ENCODE measurements at places on chromosomes 7 and 10. TPM values are rescaled to one million over a fixed set of nuclear protein-coding genes. Genes with fewer than 3 reads are reported as not detected.

AKR1C4 gene
- 0.39 TPM for polyA plus RNA-seq

AMPH gene
- polyA plus RNA-seq: 5.5 TPM

PRKAR2B gene
- polyA plus RNA-seq: 16.3 TPM

GRCh38 chr7:115881476-115881875 lies 149.1 kb downstream of the TFEC start:
- no peak overlapping the region for H3K4me3 ChIP-seq
- no peak overlapping the region for H3K27ac ChIP-seq
- peaks cover 2% of the 10 kb centered on the region for H3K4me1 ChIP-seq
- DNase-seq: no peak
- no peaks in the 10 kb centered on the region for H3K27me3 ChIP-seq

MYL10 gene
- not detected for polyA plus RNA-seq

- H3K36me3 ChIP-seq: no peaks in the 10 kb centered on the region
- no peak overlapping the region for H3K4me3 ChIP-seq
- H3K4me1 ChIP-seq: peaks cover 9% of the 10 kb centered on the region
Measured at GRCh38 chr7:30470163-30470770, 8.3 kb downstream of the NOD1 start.

ABI1 gene
- 50.1 TPM for polyA plus RNA-seq

DNA sequence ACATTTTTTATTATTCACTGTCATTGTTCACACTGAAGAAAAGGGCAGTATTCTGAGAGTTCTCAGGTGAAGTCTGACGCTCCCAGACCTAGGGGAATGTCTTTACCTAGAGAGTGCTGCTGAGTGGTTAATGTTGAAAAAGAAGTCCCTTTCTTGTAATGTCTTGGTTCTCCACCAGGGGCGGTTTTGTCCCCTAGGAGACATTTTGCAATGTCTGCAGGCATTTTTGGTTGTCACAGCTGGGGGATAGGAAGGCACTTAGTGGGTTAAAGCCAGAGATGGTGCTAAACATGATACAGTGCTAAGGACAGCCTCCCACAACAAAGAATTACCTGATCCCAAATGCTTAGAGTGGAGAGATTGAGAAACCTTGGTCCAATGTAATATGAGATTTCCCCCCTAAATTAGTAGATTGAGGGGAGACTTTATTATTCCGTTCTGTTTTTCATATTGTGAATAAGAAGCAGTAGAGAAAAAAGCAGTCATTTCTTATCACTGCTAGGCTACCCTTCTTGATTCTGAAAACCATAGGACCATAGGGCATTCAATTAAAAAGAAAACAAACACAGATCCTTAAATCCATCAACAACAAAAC lies 13.1 kb downstream of the UMAD1 start:
- no peaks in the 10 kb centered on the region for H3K4me1 ChIP-seq
- no peak overlapping the region for H3K27ac ChIP-seq
- H3K27me3 ChIP-seq: no peaks in the 10 kb centered on the region
- H3K36me3 ChIP-seq: no peaks in the 10 kb centered on the region

DNA sequence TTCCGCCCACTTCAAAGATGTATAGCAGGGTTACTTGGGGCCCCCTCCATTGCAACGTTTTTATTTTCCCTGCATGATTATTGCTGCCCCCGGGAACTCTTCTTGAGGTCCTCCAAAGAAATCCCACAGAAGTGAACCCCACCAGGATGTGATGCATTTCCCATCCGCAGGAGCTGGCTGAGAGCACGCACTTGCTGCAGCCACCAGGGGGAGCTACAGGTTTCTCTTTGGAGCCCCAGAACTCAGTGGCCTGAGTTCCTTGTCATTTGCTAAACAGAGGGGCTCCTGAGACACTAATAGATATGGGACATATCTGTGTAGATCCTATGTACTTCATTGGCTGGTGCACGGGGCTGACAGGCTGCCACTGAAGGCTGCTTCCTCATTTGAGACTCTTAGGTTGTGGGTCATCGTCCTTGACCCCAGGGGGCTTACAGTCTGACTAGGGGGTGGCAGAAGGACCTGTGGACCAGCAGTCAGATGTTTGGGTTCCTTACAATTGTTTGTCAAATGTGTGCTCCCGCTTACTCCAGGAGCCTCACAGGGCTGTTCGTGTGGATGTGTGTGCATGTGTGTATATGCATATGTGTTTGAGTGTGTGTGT lies 52.3 kb upstream of the ENO4 start:
- peak; percentile 50 for DNase-seq
- no peaks in the 10 kb centered on the region for H3K4me1 ChIP-seq
- H3K4me3 ChIP-seq: no peak overlapping the region
- no peak overlapping the region for H3K27ac ChIP-seq

FEZF1 gene
- not detected for polyA plus RNA-seq

NUDT5 gene
- polyA plus RNA-seq: 45.9 TPM

ACTL6B gene
- 2.9 TPM for polyA plus RNA-seq

DNA sequence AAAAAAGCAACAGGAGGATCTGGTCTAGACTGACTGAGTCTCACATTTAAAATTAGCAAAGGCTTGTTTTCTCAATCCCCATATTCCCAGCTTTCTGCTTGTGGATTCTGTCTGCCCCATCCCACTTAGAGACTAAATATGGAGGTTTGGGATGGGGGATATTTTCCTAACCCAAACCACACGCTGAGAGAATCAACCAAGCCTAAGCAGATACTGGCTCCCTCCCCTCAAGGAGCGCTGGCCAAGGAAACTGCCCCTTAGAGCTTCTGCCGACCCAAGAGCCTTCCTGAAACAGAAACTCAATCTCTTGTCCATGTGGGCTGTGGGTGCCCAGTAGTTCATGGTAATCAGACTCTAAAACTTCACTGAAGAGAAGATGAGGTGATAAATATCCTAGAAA lies 3.9 kb downstream of the FFAR4 start:
- H3K4me1 ChIP-seq: no peaks in the 10 kb centered on the region
- DNase-seq: no peak
- no peaks in the 10 kb centered on the region for H3K36me3 ChIP-seq
- peaks cover 56% of the 10 kb centered on the region for H3K27me3 ChIP-seq

DNA sequence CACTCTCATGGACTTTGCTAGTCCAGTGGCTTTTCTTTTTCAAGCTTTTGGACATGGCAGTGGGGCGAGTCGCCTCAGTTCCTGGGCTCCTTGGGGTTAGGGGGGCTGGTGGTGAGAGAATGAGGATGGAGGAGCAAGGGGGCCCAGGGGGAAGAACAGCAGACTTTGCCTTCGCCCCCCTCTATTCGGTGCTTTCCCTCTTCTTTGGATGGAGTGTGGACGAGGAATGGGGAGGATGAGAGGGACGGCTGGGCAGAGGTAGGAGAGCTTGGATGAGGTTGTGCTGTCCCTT lies 255 bp downstream of the MAGI2 start:
- peak overlapping the region; percentile 68 for H3K4me3 ChIP-seq
- DNase-seq: no peak
- no peaks in the 10 kb centered on the region for H3K36me3 ChIP-seq

DNA sequence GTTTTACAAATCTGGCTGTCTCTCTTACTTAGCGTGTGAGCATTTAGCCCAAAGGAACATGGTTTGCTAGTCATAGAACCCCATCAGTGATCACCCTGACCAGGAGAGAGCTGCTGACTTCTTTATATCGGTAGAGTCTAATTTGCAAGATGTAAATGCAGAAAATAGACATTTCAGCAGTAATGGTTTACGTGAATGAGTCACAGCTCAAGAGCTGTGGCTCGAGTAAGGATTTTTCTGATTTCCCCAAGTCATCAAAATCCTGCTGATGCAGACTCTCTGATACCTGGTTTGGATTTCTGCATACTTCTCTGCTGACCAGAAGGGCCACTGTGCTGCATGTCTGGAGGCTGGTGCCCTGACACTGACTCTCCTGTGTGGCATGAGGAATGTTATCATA lies 25.7 kb downstream of the NUB1 start:
- H3K36me3 ChIP-seq: peaks cover 41% of the 10 kb centered on the region
- no peaks in the 10 kb centered on the region for H3K27me3 ChIP-seq
- H3K27ac ChIP-seq: peak overlapping the region; percentile 32
- no peak for DNase-seq
- H3K4me1 ChIP-seq: peaks cover 6% of the 10 kb centered on the region

NODAL gene
- 0.33 TPM for polyA plus RNA-seq

GARIN1A gene
- 1.6 TPM for polyA plus RNA-seq

SERPINE1 gene
- polyA plus RNA-seq: 1.7 TPM

DNA sequence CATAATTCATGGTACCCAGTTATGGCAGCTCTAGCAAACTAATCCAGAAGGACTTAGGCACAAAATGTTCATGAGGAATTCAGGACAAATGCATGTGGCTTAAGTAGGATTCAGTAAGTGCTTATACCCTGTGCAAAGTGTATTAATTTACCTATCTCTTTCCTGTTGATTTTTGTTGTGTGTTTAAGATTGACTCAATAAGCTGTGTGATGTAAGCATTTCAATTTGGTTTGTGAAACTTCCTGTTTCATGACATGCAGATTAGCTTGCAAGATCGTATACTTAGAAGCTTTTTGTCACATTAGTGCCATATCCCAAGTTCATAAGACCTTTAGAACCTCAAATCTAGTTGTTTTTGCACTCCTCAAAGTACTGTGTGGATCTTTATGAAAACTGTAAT lies 416.7 kb downstream of the ARL4A start:
- no peak overlapping the region for H3K27ac ChIP-seq
- no peak overlapping the region for H3K4me3 ChIP-seq
- no peaks in the 10 kb centered on the region for H3K36me3 ChIP-seq
- no peaks in the 10 kb centered on the region for H3K27me3 ChIP-seq
- DNase-seq: no peak

- H3K27me3 ChIP-seq: no peaks in the 10 kb centered on the region
- H3K36me3 ChIP-seq: no peaks in the 10 kb centered on the region
- DNase-seq: no peak
- H3K4me1 ChIP-seq: no peaks in the 10 kb centered on the region
- no peak overlapping the region for H3K27ac ChIP-seq
- no peak overlapping the region for H3K4me3 ChIP-seq
Measured at GRCh38 chr10:33638891-33639290, 304.4 kb upstream of the NRP1 start.

DNA sequence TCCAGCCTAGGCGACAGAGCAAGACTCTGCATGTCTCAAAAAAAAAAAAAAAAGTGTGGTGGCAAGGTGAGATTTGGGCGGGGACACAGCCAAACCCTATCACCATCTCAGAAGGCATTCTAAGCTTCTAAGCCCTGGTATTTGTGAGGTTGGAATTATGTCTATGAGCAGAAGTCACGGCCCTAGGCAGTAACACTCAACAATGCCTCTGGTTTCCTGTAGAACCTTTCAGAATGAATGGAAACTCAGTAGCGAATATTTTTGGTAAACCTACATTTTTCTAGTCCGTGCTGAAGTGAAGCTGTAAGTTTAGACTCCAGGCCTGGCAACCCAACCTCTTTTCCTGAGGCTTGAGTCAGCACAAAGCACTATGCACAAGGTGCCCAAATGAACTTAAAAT lies 88.3 kb downstream of the FAM107B start:
- no peaks in the 10 kb centered on the region for H3K4me1 ChIP-seq
- H3K27me3 ChIP-seq: peaks cover 11% of the 10 kb centered on the region
- no peak for DNase-seq
- H3K4me3 ChIP-seq: no peak overlapping the region
- no peak overlapping the region for H3K27ac ChIP-seq

DNA sequence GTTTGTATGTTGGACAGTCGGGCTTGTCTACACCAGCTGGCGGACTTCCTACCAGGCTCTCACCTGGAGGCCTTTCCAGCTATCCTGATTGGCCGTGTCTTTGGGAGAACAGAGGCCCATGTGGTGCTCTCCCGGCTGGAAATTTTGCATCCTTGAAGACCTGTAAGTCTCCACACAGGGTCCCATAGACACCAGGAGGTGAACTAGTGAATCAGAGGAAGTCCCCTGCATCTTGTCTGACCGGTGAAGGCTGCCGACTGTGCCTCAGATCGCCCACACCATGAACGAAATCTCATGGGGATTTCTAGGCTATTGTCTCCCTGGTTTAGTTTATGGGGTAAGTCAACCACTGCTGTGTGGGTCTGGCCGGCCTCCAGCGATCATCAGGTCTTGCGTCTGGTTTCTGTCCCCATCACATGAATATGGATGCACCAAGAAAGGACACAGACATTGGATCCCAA lies 108.4 kb upstream of the LYZL2 start:
- no peaks in the 10 kb centered on the region for H3K4me1 ChIP-seq
- H3K27ac ChIP-seq: no peak overlapping the region
- H3K4me3 ChIP-seq: no peak overlapping the region
- no peaks in the 10 kb centered on the region for H3K27me3 ChIP-seq
- no peaks in the 10 kb centered on the region for H3K36me3 ChIP-seq

EZH2 gene
- 20.1 TPM for polyA plus RNA-seq

DNA sequence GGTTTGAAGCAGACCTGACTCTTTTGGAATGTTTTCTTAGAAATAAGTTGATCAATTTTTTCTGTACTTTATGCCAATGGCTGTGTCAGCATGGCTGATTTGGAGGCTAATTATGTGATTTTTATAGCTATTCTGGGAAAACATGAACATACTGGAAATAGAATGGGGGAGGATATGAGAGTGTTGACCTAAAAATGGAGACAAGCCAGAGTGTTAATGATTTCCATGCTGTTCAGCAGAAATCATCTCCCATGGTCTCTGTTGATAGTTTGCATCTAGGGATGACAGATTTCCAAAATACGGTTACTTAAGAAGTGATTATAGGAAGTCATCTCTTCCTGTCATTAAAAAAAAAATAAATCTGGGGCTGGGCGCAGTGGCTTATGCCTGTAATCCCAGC lies 32.7 kb upstream of the DMTF1 start:
- no peaks in the 10 kb centered on the region for H3K36me3 ChIP-seq
- no peak for DNase-seq
- no peaks in the 10 kb centered on the region for H3K4me1 ChIP-seq
- H3K4me3 ChIP-seq: no peak overlapping the region
- no peaks in the 10 kb centered on the region for H3K27me3 ChIP-seq

COPS6 gene
- 94.0 TPM for polyA plus RNA-seq

DNA sequence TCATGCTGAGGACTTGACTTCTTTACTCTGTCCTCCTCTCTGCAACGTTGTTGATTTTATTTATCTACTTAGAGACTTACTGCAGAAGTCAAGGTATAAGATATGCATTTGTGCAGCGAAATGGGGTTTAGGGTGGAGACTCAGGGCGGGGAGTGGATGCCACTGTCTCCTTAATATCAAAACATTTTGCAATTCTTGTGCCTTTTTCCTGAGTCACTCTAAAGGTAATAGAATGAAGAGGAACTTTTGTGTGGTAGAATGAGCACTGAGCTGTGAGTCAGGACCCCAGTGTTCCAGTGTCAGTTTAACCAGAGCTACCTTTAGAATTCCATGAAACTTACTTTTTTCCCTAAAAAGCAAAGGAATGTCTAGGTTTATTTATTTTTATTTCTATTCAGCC lies 78.2 kb downstream of the VTI1A start:
- no peaks in the 10 kb centered on the region for H3K4me1 ChIP-seq
- H3K4me3 ChIP-seq: no peak overlapping the region
- no peaks in the 10 kb centered on the region for H3K27me3 ChIP-seq
- H3K27ac ChIP-seq: no peak overlapping the region
- no peak for DNase-seq
- no peaks in the 10 kb centered on the region for H3K36me3 ChIP-seq

- no peaks in the 10 kb centered on the region for H3K27me3 ChIP-seq
- H3K4me3 ChIP-seq: no peak overlapping the region
- H3K36me3 ChIP-seq: no peaks in the 10 kb centered on the region
- H3K4me1 ChIP-seq: no peaks in the 10 kb centered on the region
Measured at GRCh38 chr7:8785081-8785480, 351.7 kb downstream of the NXPH1 start.

LFNG gene
- 27.3 TPM for polyA plus RNA-seq

LBX1 gene
- 0.03 TPM for polyA plus RNA-seq

- no peaks in the 10 kb centered on the region for H3K36me3 ChIP-seq
- DNase-seq: no peak
- no peaks in the 10 kb centered on the region for H3K4me1 ChIP-seq
- H3K27ac ChIP-seq: no peak overlapping the region
Measured at GRCh38 chr10:48762064-48763042, 77.7 kb downstream of the WDFY4 start.
